ENCODE measurements at places on chromosomes 1 and 21.

- DNase-seq = no peak
Observed at GRCh38 chr1:22760455-22760854, 49.8 kb downstream of the EPHB2 start.

- DNase-seq = no peak
Observed at GRCh38 chr1:78664763-78665162, 15.1 kb downstream of the IFI44 start.

DNA sequence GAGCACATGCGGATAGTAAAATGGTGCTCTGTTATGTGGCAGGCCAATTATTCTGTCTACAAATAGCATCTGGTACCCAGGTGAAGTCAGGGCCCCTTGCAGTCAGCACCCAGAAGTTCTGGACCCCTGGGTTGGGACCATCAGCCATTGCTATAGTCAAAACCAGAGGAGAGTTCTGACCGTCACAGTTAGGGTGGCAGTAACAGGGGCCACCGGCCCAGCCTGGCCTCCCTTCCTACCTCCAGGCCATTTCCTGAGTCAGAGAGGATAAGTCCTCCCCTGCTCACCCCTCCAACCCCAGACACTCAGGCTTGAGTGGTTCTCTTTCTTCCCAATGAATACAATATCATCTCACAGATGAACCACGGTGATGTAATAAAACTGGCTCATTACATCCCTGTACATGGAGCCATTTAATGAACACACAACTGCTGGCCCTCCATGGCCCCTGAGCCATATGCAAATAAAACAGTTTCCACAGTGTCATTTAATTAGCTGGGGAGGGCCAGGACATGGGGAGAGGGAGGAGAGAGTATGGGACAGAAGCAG, 673.6 kb downstream of the MATN1 start:
- DNase-seq = no peak

DNA sequence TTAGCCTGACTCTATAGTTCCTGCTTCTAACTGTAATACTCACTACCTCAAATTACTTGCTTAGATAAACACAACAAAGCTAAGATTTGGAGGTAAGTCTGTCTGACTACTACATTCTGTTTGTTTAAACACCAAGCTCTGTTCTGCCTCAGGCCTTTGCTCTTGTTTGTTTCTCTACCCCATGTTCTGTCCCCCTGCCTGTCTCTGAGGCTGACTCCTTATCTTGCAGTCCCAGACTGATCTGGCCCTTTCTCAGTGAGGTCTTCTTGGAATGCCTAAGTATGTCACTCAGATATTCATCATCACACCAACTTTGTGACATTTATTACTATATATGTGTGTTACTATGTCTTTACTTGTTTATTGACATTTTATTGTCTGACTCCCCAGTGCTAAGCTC, 425.5 kb downstream of the LMO4 start:
- no peak for DNase-seq

DNA sequence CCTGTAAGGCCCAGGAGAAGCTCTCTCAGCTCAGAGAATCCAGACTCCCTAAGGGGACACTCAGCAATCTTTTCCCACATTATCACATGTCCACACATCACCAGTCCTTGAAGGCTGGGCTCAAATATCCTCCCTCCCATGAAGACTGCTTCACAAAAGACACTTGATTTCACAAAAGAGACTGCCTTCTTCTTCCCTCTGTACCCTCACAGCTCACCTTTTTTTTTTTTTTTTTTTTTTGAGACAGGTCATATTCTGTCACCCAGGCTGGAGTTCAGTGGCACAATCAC, 1.5 kb downstream of the CD58 start:
- no peak for DNase-seq

DNA sequence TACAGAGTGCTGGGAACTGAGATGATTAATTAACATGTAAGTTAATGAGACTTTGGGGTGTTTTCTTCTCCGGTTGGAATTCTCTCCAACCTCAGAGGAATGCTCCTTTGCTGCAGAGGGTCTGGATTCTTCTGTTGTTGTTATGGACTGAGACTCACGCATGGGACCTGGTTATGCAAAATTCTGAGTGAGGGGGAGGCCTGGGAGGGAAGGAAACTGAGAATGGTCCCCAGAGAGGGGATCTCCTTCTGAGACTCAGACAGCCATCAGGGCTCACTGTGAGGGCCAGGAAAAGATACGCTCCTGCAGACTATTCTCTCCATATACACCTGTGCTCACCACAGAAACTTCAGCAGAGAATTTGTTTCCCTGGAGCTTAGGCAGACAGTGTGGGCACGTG, 56.3 kb downstream of the HTR6 start:
- no peak for DNase-seq
